ENCODE measurements at places on chromosomes 7 and 10.

- DNase-seq: no peak
Measured at GRCh38 chr7:3682028-3682710, 381.1 kb downstream of the SDK1 start.

- DNase-seq: no peak
Measured at GRCh38 chr10:69863580-69863979, 61.9 kb downstream of the COL13A1 start.

DNA sequence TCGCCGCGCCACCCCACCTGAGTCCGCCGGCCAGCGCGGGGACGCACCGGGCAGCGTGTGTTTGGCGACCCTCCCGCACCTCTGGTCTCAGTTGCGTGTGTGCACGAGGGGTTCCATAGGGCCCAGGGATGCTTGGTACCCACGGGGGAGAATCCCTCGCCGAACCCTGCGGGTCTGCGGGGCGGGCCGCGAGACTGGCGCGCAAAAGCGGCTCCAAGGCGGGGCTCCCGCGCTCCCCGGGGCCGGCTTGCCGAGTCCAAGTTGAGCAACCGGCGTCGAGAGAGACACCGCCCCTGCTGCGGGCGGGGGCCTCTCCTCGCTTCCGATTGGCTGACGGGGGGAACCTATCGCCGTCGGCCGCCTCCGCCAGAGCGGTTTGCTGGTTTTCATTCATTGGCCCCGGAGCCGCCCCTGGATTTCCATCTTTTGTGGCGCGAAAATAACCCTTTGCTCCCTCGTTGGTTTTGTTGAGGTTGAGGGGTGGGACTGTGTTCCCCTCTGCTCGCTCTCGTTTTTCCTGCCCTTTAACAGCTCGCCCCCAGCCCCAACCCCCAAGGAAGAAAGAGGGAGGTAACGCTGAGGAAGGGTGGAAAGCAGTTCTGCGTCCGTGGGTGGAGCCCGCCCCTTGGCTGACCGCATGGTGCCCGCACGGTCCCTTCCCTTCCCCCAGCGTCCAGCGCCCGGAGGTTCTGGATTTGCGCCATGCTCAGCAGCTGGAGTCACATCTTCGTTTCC, 4.0 kb upstream of the IGF2BP3 start:
- peak; percentile 75 for DNase-seq

DNA sequence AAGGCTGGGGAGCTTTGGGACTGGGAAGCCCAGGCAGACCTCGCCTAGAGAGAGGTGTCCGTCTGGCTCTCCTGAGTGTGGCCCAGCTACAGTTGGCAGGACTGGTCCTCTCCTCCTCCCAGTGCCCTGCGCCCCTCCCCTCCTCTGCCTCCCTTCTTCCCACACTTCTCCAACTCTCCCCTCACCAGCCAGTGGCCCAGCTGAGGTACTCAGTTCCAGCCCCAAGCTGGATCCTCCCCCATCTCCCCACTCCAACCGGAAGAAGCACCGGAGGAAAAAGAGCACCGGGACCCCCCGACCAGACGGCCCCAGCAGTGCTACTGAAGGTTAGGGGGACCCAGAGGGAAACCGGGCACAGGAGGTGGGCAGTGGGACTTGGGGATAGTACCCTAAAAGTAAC, 27.7 kb downstream of the GBX1 start:
- DNase-seq: no peak

GRCh38 chr10:118012952-118013525, 33.7 kb downstream of the RAB11FIP2 start:
- no peak for DNase-seq

DNA sequence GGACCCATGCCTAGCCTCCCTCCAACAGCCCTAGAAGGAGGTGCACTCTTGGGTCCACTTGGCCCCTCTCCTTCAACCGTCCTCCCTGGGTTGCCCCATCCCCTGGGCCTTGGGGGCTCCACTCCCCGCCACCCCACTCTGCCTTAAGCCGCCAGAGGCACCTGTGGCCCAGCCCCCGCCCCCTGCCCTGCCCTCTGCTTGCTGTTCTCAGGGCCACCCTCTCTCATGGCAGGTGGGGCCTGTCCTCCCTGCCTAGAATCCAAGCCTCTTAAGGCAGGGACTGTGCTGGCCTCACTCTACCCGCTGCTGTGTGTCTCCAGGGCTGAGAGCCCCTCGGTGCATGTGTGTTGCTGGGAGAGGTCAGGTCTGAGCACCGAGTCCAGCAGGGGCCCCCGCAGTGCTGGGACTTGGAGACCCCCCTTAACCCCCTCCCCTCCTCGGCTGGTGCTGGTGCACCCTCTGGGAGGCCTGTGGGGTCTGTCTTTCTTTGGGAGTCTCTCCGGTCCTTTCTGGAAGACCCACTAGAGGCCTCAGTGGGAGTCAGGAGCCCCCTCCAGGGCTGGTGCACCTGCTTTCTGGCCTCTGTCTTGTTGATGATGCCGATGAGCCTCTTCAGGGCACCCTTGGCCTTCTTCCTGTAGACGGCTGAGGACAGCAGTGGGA, 43.8 kb downstream of the CFAP46 start:
- DNase-seq: no peak

GRCh38 chr7:130893441-130893894, 159.5 kb upstream of the KLF14 start:
- DNase-seq: no peak
